ENCODE measurements at places on chromosomes 2 and 18. TPM values are rescaled to one million over a fixed set of nuclear protein-coding genes. Genes with fewer than 3 reads are reported as not detected.
A peak's percentile ranks its signal among the peaks of the same experiment; 100 is the strongest.

- no peaks in the 10 kb centered on the region for H3K27me3 ChIP-seq
- no peak overlapping the region for H3K4me3 ChIP-seq
- H3K27ac ChIP-seq = peak overlapping the region; percentile 15
Measured at GRCh38 chr2:71905205-71905604, 242.5 kb downstream of the CYP26B1 start.

GRCh38 chr2:24272161-24272802, 88.1 kb downstream of the ITSN2 start:
- no peaks in the 10 kb centered on the region for H3K27me3 ChIP-seq
- peaks cover 32% of the 10 kb centered on the region for H3K4me1 ChIP-seq
- H3K27ac ChIP-seq = no peak overlapping the region
- H3K4me3 ChIP-seq = no peak overlapping the region

GRCh38 chr2:240210198-240210965, 69.9 kb upstream of the OTOS start:
- H3K27me3 ChIP-seq = no peaks in the 10 kb centered on the region
- no peak overlapping the region for H3K4me3 ChIP-seq
- no peak for DNase-seq
- no peaks in the 10 kb centered on the region for H3K36me3 ChIP-seq

The MC5R gene
- total RNA-seq = not detected

The FKBP1B gene
- total RNA-seq = 2.7 TPM

DNA sequence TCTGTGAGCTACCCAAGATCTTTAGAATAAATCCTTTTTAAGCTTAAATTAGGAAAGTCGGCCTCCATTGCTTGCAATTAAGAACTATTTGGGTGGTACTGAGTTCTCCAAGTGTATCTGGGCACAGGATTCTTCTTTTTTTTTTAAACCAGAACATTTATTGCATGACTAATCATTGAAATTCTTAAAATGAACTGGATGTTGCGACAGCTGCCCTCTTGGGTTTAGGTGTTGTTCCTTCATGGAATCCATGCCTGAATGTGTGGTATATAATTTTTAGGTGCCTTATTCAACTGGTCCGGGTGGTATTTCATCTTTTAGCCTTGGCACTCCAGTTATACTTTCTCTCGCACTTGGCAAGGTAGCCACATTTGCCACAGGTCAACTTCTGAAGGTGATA, 14.5 kb upstream of the KCNK3 start:
- H3K4me3 ChIP-seq = no peak overlapping the region
- H3K4me1 ChIP-seq = 0 out of 2 replicates have a peak, but pooled peaks cover 2% of the 10 kb centered on the region
- H3K27ac ChIP-seq = no peak overlapping the region
- H3K36me3 ChIP-seq = no peaks in the 10 kb centered on the region

DNA sequence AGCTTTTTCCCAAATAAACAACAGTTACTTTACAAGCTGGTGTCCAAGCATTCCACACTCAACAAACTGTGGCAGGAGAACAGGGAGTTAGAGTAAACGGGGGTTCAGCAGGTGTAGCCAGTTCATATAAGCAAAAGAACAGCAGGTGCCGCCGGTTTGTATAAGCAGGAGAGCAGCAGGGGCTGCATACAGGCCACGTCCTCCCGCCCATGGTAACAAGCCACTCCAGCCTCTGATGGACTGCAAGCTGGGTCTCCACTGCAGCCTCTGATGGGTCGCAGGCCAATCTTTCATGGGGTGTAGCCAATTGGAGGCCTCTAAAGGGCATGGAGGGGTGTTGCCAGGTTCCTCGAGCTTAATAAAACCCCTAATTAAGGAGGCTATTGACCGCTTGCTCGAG, 189.3 kb downstream of the ANKRD30B start:
- no peak overlapping the region for H3K27ac ChIP-seq
- H3K36me3 ChIP-seq = no peaks in the 10 kb centered on the region
- H3K27me3 ChIP-seq = no peaks in the 10 kb centered on the region
- H3K4me3 ChIP-seq = no peak overlapping the region
- H3K4me1 ChIP-seq = peaks cover 13% of the 10 kb centered on the region
- no peak for DNase-seq

The FBXO48 gene
- 0.52 TPM for total RNA-seq

The SCTR gene
- total RNA-seq = not detected

GRCh38 chr18:23902396-23902795, 112.2 kb upstream of the TTC39C start:
- H3K4me3 ChIP-seq = no peak overlapping the region
- H3K4me1 ChIP-seq = no peaks in the 10 kb centered on the region
- peaks cover 91% of the 10 kb centered on the region for H3K36me3 ChIP-seq
- no peak overlapping the region for H3K27ac ChIP-seq
- H3K27me3 ChIP-seq = no peaks in the 10 kb centered on the region

The SLC4A3 gene
- 11.6 TPM for total RNA-seq

GRCh38 chr2:241001413-241002274, 3.2 kb downstream of the SNED1 start:
- no peak overlapping the region for H3K4me3 ChIP-seq
- H3K36me3 ChIP-seq = no peaks in the 10 kb centered on the region
- no peak overlapping the region for H3K27ac ChIP-seq
- no peaks in the 10 kb centered on the region for H3K27me3 ChIP-seq
- H3K4me1 ChIP-seq = 0 out of 2 replicates have a peak, but pooled peaks cover 3% of the 10 kb centered on the region
- no peak for DNase-seq

DNA sequence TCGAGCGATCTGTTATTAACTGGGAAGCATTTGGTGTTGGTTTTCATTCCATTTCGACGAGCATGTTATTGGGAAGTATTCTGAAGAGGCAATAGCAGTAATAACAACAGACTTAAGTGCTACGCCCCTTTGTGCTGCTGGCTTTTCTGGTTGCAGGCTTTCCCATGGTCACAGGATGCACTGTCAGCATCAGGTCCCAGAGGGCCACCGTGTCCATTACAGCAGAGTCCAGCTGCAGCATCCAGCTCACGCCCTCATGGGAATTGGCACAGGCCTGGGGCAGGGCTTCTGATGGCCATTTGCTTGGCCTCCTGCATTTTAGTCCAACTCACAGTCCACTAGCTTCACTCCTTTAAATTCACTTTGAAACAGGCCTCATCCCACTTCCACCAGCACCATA, 44.4 kb downstream of the BCL2L11 start:
- no peak for DNase-seq
- H3K4me1 ChIP-seq = peaks cover 22% of the 10 kb centered on the region
- H3K4me3 ChIP-seq = no peak overlapping the region
- no peak overlapping the region for H3K27ac ChIP-seq
- no peaks in the 10 kb centered on the region for H3K27me3 ChIP-seq

GRCh38 chr2:121360566-121361300, 75.7 kb upstream of the TFCP2L1 start:
- peak; percentile 96 for DNase-seq
- peak overlapping the region; percentile 32 for H3K4me3 ChIP-seq
- H3K36me3 ChIP-seq = peaks cover 21% of the 10 kb centered on the region
- peaks cover 88% of the 10 kb centered on the region for H3K4me1 ChIP-seq

DNA sequence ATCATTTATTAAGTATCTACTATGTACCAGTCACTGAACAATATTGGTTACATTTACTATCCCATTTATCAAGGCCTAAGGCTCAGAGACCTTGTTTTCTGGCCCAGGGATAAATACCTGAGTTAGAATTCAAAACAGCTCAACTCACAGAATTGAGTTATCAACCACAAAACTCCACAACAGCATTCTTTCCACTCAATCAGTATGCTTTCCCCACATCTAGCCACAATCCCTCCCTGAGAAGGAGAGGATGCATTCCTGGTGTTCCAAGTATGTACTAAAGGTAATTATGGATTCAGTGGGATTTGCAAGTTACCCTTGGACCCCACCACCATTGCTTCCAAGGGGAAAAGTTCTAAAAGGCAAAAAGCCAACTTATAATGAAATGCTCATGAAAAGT, 104.2 kb upstream of the PID1 start:
- no peak overlapping the region for H3K27ac ChIP-seq
- no peaks in the 10 kb centered on the region for H3K36me3 ChIP-seq
- no peak overlapping the region for H3K4me3 ChIP-seq
- no peak for DNase-seq
- no peaks in the 10 kb centered on the region for H3K27me3 ChIP-seq

DNA sequence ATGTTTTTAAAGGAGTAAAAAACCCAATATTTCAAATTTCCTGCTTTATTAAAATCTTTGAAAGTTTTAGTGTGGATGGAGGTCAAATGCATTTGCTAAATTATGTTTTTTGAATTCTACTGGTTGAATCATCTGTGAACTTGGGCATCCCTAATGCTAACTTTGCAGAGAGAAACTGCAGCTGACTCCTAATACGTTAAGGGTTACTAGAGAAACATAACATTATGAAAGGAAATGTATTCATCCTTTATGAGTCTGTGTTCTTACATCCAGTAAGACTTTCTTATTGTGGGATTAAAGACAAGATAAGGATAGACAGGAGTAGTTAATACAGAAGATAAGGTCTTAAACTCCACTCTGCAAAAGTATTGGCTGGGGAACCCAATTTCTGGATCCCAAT, 140.6 kb downstream of the FAM124B start:
- DNase-seq = no peak
- peaks cover 19% of the 10 kb centered on the region for H3K4me1 ChIP-seq
- H3K27ac ChIP-seq = no peak overlapping the region
- no peaks in the 10 kb centered on the region for H3K36me3 ChIP-seq
- no peak overlapping the region for H3K4me3 ChIP-seq

DNA sequence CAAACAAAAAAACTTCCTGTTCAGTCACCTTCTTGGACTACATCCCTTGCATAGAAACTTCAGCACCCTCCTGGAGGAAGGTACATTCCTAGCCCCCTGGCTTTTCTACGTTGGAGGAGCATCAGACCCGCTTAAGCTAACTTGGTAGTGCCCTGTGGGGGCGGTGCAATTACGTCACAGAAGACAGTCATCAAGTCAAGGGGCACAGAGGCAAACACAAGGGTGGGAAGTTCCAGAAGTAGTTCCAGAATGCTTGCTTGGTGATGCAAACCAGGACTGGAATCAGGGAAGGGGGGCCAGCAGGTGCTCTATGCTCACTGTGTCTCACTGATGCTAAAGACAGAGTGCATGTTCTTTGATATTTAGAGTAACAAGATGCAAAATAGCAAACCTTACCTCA, 15.2 kb upstream of the AGFG1 start:
- no peak for DNase-seq
- no peaks in the 10 kb centered on the region for H3K27me3 ChIP-seq
- H3K27ac ChIP-seq = no peak overlapping the region
- H3K4me1 ChIP-seq = peaks cover 13% of the 10 kb centered on the region
- no peaks in the 10 kb centered on the region for H3K36me3 ChIP-seq
- no peak overlapping the region for H3K4me3 ChIP-seq

DNA sequence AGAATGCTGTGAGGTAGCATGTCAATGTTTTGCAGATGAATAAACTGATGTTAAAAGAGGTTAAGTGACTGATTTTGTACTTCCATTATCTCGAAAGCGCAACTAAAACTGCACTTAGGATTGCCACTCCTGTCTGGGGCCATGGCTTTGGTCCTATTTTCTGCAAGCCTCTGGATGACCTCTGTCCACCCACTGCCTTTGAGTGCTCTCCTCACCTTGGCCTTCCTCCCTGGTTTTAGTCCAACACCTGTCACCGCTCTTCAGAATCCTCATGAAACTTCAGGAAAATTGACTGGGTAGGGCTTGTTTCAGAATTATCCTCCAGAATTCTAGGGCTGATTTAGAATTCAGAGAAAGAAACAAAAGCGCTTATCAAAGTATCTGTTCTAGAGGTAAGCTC, 51.1 kb upstream of the HNMT start:
- no peak overlapping the region for H3K4me3 ChIP-seq
- H3K4me1 ChIP-seq = no peaks in the 10 kb centered on the region
- DNase-seq = no peak
- H3K36me3 ChIP-seq = no peaks in the 10 kb centered on the region
- H3K27ac ChIP-seq = no peak overlapping the region

DNA sequence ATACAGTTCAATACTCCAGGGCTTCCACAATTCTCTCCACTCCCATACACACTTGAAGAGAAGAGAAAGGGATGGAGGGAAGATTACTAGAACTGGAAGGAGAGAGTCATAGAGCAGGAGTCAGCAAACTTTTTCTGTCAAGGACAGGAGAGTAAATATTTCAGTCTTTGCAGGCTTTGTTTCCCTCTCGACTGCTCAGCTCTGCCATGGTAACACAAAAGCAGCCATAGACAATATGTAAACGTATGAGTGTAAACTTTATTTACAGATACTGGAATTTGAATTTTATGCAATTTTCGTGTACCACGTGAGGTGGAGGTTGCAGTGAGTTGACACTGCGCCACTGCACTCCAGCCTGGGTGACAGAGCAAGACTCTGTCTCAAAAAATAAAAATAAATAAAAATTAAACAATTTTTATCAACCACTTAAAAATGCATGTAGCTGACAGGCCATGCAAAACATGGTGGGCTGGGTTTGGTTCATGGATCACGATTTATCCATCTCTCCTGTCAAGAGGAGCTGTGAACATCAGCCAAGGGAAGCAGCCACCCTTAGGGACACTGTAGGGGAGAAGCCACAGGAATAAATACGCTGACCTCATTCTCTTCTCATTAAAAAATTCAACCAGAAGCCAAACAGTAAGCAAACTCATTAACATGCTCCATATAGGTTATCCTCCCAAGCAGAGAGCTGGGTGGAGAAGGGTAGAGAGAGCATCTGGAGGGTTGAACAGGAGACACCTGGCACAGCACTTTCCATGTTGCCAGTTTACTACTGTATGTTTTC, 266.4 kb upstream of the FN1 start:
- no peaks in the 10 kb centered on the region for H3K27me3 ChIP-seq
- no peaks in the 10 kb centered on the region for H3K36me3 ChIP-seq
- no peak overlapping the region for H3K4me3 ChIP-seq
- no peak for DNase-seq

- no peak overlapping the region for H3K4me3 ChIP-seq
- peak; percentile 45 for DNase-seq
- no peaks in the 10 kb centered on the region for H3K27me3 ChIP-seq
- H3K36me3 ChIP-seq = no peaks in the 10 kb centered on the region
- no peak overlapping the region for H3K27ac ChIP-seq
- H3K4me1 ChIP-seq = peaks cover 4% of the 10 kb centered on the region
Measured at GRCh38 chr2:29322011-29322410, 206.8 kb downstream of the CLIP4 start.

DNA sequence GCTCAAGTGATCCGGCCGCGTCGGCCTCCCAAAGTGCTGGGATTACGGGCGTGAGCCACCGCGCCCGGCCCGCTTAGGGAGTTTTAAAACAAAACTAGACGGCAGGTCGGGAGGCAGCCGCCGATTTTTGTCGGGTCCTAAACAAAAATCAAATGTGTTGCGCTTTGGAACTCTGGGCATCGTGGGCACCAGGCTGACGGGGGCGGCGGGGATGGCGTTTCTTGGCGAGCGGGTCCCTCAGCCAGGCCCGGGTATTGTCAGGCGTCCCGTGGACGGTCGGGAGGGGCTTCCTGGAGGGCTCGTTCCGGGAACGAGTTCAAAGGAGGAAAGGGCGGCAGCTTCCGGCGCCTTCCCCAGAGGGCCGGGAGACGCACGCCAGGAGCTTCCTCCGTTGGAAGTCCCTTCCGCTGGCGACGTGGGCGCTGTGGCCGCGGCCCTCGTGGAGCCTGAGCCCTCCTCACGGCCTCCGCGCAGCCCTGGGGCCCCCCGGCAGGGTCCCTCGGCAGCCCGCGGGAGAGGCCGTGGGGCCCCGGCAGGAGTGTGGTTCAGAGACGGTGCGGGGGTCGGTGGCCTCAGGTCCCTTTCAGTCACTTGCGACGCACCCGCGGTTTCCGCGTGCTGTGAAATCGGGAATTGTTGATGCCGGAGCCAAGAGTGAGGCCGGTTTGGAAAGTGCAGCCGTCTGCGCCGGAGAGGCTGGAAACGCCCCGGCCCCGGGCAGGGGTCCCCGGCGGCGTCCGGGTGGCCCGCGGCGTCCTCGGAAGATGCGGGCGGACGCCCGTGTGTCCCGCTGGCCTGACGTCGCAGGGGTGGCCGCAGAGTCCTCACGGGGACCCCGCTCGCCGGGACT, 59.3 kb downstream of the EMILIN2 start:
- peak overlapping the region; percentile 84 for H3K4me3 ChIP-seq
- H3K36me3 ChIP-seq = no peaks in the 10 kb centered on the region
- H3K4me1 ChIP-seq = peaks cover 6% of the 10 kb centered on the region
- H3K27me3 ChIP-seq = 0 out of 2 replicates have a peak, but pooled peaks cover 3% of the 10 kb centered on the region
- H3K27ac ChIP-seq = peak overlapping the region; percentile 27
- DNase-seq = peak; percentile 68

The ACKR3 gene
- 0.86 TPM for total RNA-seq

The GAL3ST2 gene
- total RNA-seq = not detected
